ENCODE measurements at places on chromosomes 7 and 10. TPM values are rescaled to one million over a fixed set of nuclear protein-coding genes. Genes with fewer than 3 reads are reported as not detected.

DNA sequence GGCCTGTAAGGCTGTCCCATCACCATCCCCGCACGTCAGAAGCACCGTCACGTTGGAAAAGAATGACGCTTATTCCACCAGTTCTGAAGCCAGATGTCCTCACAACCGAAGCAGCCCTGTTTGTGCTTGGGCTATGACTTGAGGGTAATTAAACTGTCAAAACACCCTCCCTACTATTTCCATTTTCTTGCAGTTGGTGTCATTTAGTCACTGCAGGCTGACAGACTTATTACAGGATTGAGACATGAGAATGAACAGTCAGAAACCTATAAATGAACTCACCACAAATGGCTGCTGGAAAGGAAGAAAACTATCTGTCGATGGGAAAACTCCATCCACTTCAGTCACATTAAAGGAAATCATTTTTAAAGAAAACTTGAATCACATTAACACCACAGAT, 85.3 kb downstream of the VOPP1 start:
- no peak for DNase-seq

The AZGP1 gene
- not detected for total RNA-seq

The AKR1C3 gene
- total RNA-seq, result 0.50 TPM

DNA sequence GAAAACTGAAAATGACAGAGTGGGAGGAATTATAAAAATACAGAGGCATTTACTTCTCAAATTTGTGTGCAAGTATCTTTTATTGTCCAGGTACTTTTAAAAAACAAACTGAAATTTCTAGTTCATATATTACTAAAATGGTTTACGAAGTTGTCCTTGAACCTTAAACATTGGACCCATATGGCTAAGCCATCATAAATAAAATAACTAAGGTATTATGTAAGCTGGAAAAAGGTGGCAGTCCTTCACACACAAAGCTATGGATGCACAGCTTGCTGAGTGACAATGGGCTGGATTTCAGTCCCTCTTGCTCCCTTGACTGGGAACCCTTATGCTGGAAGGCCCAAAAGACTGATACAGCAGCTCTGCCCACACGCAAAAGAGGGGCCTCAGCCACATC, 66.1 kb downstream of the COBL start:
- DNase-seq, result no peak

DNA sequence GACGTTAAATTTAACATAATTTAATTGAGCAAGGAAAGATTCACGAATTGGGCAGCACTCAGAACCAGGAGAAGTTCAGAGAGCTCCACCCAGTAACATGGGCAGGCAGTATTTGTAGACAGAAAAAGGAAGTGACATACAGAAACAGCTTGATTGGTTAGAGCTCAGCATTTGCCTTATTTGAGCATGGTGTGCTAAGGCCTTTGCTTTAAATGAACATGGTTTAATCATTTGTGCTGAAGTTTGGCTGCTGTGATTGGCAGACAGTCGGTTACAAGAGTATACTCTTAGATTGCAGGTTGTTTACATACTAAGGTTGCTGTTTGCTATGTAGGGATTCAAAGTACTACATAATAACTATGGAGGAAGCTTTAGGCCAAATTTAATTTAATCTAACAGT, 199.2 kb downstream of the MALRD1 start:
- no peak for DNase-seq

DNA sequence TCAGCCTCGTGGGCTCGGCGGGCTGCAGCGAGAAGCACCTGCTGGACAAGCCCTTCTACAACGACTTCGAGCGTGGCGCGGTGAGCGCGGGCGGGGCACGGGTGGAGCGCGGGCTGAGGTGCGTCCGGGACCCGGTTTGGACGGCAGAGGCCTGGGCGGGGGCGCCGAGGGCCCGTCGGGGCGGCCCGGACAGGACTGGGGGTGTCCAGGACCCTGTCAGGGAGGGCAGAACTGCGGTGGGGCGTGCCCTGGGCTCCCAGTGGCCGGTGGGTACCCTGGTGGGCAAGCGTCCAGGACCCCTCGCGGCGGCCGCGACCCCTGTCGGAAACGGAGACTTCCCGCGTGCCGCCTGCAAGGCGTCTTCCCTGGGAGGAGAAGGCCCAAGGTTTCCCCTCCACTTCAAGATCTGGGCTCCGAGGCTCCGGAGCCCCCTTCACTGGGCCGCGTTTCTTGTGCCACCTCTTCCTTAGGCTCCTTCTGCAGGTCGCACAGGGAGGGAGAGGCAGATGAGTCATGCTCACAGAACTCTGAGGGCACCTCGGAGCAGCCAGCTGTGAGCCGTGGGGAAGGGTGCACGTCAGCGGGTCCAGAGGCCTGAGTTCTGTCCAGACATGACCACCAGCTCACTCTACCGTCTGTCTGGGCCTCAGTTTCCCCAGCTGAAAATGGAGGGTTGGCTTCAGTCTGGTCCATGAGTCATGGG, 485 bp downstream of the ALOX5 start:
- no peak for DNase-seq

The PNLIPRP2 gene
- not detected for total RNA-seq

The CYP3A7 gene
- total RNA-seq, result not detected

DNA sequence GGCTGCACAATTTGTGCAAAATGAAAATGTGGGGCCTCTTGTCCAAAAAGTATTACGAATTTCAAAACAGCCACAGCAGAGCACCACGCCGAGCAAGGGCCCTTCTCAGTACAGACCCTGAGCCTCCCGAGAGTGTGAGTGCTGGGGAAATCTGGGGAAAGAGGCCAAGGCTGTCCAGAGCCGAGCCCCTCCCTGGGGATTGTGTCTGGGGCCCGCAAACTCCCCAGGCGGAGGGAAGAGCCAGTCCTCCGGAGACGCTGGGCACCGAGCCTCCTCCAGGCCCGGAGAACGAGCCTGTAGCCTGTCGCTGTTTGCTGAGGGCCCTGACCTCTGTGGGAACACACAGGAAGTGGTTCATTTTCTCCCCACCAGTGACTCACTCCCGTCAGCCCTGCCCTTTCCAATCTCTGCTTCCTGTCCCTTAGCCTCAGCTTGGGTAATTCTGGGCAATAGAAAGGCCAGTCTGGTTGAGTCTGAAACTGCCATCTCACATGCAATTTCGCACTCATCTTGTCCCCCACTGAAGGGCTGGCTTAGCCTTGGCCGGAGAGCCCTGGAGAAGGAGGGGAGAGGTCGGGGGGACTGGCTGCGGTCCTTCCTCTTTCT, 19.5 kb upstream of the GNA12 start:
- peak; percentile 92 for DNase-seq

The RPEL1 gene
- not detected for total RNA-seq

The CFTR gene
- total RNA-seq, result not detected

DNA sequence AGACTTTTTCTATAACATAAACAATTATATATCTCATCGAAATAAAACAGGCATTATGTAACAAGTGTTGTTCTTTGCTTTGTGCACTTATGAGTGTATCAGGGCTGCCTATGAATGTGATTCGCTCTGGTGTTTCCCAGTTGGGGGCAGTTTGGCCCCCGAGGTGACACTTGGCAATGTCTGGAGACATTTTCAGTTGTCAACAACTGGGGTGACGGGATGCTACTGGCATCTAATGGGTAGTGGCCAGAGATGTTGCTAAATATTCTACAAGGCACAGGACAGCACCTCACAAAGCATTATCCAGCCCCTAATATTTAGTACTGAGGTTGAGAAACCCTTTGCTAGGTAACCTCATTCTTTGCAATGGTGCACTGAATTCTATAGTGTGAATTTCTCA, 83.3 kb downstream of the PLCE1 start:
- DNase-seq, result no peak

DNA sequence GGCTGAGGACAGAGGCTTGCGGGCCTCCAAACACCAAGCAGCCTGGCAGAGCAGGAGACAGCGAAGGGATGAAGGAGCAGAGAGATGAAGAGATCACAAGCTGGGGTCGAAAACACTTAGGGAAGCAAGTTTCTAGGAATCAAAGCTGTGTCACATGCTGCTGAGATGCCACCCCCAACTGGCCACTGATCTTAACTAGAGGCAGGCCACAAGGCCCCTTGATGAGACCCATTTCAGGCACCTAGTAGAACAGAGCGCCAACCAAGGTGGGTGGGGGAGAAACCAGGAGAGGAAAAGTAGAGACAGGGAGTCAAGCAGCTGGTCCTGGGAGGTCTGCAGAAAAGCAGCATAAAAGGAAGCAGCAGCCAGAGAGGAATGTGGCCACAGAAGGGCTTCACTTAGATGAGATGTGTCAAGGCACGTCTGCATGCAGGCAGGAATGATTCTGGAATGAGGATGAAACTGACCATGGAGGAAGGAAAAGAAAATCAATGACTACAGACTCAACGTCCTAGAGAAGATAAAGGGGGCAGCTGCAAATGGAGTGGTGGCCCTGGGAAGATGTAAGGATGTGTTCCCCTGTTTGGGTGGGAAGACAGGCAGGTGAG, 85.0 kb upstream of the DDC start:
- no peak for DNase-seq

DNA sequence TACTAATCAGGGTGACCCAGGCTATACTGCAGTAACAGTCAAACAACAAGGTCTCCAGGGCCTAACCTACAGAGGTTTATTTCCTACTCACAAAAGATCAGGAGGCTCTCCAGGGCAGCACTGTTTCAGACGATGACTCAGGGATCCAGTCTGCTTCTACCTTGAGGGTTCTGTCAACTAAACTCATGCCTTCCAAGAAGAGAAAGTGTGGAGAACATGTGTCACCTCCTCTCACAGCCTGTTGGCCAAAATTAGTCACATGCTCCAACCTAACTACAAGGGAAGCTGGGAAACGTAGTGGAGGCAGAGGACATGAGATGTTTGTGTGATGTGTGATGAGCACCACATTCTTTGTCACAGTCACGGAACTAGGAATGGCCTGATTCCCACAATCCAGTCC, 14.7 kb upstream of the INA start:
- DNase-seq, result peak; percentile 62

DNA sequence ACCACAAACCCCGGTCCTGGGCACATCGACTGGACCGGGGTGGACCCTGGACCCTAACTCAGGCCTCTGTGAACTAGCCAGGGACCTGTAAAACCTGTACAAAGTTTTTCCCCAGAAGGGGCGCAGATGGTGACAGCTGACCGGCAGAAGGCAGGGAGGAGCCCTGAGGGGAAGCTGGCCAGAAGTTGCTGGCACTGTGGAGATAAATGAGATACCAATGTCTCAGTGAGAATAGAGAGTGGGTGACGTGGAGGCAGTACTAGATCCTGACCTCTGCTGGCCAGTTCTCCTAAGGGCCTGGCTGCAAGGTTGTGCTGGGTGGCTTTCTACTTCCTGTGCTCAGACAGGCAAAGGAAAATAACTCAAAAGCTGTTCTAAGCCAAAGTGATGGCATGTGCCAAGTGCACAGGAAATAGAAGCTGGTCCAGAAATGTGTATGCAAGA, 10.6 kb upstream of the TSPAN14 start:
- peak; percentile 49 for DNase-seq

DNA sequence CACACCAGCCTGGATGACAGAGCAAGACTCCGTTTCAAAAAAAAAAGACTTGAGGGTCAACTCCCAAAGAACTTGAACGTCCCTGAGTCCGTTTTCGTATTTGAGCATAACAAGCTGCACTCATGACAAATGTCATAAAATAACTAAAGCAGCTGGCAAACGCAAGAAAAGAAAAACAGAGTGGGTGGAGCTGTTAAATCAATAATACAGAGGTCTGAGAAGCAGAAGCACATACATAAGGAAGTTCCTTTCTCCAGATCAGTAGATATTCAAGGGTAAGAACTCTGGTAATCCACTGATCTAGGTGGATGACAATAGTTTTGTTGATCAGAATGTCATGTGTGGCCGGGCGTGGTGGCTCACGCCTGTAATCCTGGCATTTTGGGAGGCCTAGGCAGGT, 150.1 kb downstream of the FAM107B start:
- no peak for DNase-seq

DNA sequence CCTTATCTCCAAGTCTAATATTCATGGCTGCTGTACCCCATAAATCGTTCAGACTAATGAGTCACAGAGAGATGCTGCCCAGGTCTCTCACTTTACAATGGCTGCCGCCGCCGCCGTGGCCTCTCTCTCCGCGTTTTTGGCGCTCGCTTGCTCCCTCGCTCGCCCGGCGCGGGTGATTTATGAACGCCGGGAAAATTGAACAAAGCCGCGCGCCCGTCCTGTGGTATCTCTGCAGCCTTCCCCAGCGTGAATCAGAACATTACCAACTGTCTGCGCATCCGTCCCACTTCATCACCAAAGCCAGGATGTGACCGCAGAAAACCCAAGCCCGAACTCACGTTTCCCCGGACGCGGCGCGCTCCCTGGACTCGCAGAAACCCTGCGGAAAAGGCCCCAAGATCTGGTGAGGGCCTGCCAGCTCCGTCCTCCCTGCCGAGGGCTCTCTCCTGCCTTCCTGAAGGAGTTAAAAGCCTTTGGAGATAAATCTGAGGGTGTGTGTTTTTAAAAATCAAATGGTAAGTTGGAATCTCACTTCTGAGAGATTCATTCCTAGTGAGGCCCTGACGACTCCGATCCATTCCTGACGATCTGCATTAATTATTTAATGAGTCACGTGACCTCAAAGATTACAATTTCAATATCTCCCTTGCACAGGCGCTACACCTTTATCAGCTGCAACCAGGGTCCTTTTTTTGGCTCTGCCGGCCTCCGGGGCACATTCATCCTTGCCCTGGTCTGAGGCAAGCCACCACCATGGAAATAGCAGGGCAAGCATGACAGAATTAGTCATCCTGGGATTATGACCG, 6.3 kb downstream of the HOXA4 start:
- DNase-seq, result peak; percentile 88

The PTPRZ1 gene
- 0.05 TPM for total RNA-seq

- DNase-seq, result no peak
Measured at GRCh38 chr7:112357136-112357535, 93.1 kb upstream of the IFRD1 start.

DNA sequence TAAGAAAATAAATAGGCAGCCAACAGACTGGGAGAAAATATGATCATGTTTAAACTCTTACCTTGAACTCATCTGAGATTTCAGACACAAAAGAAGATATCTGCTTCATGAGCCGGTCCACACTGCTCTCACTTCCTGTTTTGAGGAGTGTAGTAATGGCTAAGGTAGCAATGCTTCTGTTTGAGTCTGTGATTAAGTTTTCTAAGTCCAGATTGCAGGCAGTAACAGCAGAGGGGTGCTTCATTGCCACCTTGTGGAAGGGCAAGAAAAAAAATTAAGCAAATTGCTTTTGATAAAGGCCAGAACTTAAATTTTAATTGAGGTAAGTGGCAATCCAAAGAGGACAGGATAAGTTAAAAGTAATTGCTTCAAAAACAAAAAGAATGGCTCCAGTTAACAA, 69.1 kb downstream of the MEST start:
- DNase-seq, result peak; percentile 50

The IFIT3 gene
- total RNA-seq, result 11.6 TPM

GRCh38 chr7:130959743-130960207, 225.8 kb upstream of the KLF14 start:
- DNase-seq, result peak; percentile 36

DNA sequence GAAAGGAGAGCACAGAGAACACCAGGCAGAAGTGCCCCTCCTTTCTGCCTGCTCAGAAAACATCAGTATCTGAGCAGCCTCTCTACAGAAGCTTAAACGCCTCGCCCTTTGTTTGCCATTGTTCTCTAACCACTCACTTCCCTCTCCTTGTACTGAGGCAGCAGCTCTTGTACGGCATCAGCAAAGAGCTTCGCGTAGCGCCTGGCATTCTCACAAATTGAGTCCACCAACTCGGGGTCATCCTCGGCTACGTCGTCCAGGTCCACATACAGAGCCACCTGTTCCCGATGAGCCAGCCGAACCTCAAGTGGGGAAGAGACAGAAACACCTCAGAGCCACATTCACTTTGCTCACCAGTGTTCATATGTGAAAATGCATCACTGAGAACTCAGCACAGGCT, 1.7 kb downstream of the MCM7 start:
- DNase-seq, result no peak

The UNCX gene
- total RNA-seq, result not detected
